ENCODE measurements at places on chromosomes 5 and 9.
A peak's percentile ranks its signal among the peaks of the same experiment; 100 is the strongest.

GRCh38 chr9:95003689-95004410 is 277.4 kb downstream of the AOPEP start:
- DNase-seq, result peak; percentile 81

DNA sequence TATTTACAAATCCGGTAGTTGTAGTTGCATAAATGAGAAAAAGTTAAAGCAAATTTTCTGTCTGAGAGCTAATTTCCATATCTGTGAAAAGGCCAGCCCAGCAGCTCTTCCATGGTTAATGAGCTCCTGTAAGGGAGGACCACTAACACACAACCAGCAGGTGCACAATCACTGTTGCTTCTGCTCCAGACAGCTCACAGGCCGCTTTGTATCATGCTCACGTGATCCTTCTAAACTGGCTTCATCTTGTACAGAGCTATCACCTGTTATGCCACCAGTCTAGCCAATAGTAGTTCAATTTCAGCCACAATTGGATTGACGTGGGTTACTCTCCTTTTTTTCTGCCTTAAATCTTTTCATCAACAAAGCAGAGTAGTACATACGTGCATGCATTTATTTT is 38.3 kb upstream of the FBXL17 start:
- no peak for DNase-seq

DNA sequence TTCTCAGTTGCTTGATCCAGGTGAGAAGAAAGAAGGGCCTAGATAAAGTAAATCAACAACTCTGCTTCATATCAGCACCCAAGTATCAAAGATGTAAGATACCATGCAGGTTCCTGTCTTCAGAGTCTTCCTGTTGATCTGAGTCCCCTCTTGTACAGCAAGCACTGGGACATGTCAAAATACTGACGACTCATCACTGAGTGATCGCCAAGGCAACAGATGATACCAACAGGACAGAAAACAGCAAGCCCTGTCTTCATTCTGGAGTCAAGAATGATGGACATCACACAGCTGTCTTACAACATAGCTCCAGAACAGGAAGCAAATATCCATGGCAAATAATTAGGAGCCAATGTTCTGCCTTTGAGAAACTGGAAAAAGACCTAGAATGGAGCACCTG is 83.7 kb downstream of the TARS1 start:
- no peak for DNase-seq

DNA sequence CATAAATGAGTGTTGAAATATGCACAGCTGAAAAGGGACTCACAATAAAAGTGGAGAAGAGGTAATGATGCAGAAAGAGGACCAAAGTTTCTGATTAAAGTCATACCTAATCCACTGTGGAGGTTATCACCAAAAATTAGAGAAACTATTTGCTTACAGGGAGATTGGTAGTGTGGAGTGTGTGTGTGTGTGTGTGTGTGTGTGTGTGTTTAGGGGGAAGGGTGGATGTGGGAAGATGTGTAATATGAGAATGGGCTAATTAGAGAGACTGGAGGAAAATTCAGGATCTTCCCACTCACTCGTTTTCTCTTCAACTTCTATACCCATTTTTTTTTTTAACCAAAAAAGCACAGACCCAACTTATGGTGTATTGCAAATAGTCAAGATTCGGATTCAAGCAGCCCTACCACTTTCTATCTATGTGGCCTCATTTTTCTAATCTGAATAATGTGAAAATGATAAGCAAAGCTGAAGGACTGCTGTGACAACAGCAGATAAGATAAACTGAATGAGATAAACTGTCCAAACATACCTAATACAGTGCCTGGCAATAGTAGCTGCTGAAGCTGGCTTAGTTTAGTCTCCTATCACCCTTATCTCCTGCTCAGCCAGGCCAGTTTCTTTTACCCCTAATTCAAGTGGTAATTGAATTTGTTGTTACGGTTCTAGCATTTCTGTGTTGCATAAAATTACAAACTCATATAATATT is 501.1 kb downstream of the KDM4C start:
- no peak for DNase-seq

DNA sequence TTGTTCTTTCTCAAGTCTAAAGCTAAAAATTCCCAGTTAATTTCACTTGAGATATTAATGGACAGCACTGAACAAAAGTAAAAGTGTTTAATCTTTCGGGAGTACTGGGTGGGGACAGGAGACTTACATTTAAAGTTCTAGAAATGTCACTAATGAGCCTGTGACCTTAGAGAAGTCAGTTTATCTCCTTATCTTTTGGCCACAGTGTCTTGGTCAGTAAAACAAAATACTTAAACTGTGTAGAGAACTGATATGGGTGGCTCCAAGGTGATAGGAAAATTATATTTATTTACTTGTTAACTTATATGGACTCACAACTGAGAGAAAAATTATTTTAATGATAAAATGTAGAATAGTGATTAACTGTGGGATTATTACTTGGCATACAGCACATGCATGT is 8.9 kb downstream of the IPO11 start:
- DNase-seq, result no peak

GRCh38 chr5:129079496-129079895 is 15.1 kb upstream of the ISOC1 start:
- DNase-seq, result no peak

GRCh38 chr5:82799361-82800077 is 277.7 kb downstream of the TMEM167A start:
- no peak for DNase-seq
